Ascending aorta (tissue), 2 donors: ENCODE measurements at places on chromosomes 12 and 14. TPM values are rescaled to one million over a fixed set of nuclear protein-coding genes. Genes with fewer than 3 reads are reported as not detected.
A peak's percentile ranks its signal among the peaks of the same experiment; 100 is the strongest.

The LYZ gene
- total RNA-seq: 4.5 TPM

The WDR89 gene
- total RNA-seq: not detected

The POTEM gene
- total RNA-seq: not detected

The SOAT2 gene
- total RNA-seq: not detected

The COX14 gene
- 19.8 TPM for total RNA-seq

The KRT83 gene
- not detected for total RNA-seq

The DRAM1 gene
- 8.8 TPM for total RNA-seq

- DNase-seq: no peak
- no peak overlapping the region for H3K27ac ChIP-seq
- no peaks in the 10 kb centered on the region for H3K4me1 ChIP-seq
- H3K4me3 ChIP-seq: no peak overlapping the region
- H3K36me3 ChIP-seq: no peaks in the 10 kb centered on the region
- no peaks in the 10 kb centered on the region for H3K27me3 ChIP-seq
Measured at GRCh38 chr14:67420102-67420739, 8.3 kb upstream of the PLEK2 start.

DNA sequence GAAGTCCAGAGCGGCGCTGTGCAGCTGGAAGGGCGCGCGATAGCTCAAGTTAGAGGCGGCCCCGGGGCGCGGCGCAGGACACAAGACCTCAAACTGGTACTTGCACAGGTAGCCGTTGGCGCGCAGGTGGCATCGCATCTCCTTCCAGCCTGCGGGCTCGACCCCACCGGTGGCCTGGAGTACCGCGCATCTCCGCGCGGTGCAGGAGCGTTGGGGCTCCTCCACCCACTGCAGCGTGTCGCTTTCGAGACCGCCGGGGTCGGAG lies 553 bp downstream of the CLEC14A start:
- H3K27ac ChIP-seq: no peak overlapping the region
- DNase-seq: no peak
- H3K36me3 ChIP-seq: no peaks in the 10 kb centered on the region
- peak overlapping the region; percentile 39 for H3K4me3 ChIP-seq
- no peaks in the 10 kb centered on the region for H3K27me3 ChIP-seq

GRCh38 chr14:37054144-37054543 lies 118.3 kb downstream of the SLC25A21 start:
- no peaks in the 10 kb centered on the region for H3K27me3 ChIP-seq
- no peak overlapping the region for H3K4me3 ChIP-seq
- no peaks in the 10 kb centered on the region for H3K4me1 ChIP-seq
- no peak overlapping the region for H3K27ac ChIP-seq

DNA sequence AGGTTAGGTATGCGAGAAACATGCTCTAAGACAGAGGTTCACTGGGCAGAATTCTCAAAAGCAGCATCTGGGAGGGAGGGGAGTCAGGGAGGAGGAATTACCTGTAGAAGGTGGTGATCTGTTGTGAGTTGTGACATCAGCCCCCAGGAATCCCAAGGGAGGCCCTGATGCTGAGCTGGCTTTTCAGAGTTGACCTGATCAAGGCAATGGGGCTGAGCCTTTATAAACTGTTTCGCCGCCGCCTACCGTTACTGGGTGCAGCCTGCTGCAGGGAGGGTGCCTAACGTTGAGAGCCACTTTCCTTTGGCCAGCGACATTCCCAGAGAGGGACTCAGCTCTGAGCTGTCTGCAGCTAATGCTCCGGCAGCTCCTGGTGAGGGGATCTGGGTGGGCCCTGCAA lies 257.9 kb upstream of the TMEM132C start:
- no peaks in the 10 kb centered on the region for H3K36me3 ChIP-seq
- DNase-seq: no peak
- no peak overlapping the region for H3K4me3 ChIP-seq
- H3K27me3 ChIP-seq: no peaks in the 10 kb centered on the region
- no peaks in the 10 kb centered on the region for H3K4me1 ChIP-seq
- no peak overlapping the region for H3K27ac ChIP-seq

DNA sequence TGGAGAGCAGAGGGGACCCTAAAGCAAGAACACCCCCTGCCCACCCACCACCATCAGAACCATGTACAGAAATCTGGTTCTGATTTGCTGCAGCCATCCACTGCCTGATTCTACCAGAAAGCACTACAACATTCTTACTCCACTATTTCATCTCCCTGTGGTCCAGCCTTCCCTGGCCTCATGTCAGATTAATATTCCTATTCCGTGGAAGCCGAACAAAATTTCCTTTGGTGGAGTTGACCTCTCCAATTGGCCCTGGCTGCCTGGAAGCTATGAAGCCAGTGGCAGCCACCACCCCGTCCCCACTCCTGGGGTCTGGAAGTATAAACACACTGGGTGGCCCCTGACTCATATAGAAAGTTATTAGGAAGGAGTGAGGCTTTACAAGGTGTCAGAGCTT lies 60.2 kb downstream of the ANO2 start:
- no peaks in the 10 kb centered on the region for H3K4me1 ChIP-seq
- no peaks in the 10 kb centered on the region for H3K27me3 ChIP-seq
- H3K36me3 ChIP-seq: no peaks in the 10 kb centered on the region
- DNase-seq: no peak
- no peak overlapping the region for H3K4me3 ChIP-seq
- no peak overlapping the region for H3K27ac ChIP-seq

DNA sequence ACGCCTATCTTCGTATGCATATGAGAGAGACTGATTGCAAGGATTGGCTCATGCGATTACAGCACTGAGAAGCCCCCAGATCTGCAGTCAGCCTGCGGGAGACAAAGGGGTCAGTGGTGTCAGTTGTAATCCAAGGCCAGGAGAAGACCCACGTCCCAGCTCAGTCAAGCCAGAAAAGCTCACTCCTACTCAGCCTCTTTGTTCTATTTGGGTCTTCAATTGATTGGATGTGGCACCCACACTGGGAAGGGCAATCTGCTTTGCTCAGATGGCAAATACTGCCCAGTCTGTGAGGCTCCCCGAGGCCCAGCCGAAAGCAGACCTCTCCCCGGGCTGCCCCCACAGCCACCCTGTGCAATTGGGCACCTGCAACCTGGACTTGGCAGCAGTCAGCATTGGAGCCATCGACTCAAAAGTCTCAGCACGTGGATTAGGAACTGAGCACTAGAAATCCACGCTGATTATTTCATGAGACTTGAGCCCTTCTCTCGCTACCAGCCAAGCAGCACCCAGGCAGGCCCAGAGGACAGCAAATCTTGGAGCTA lies 39.6 kb upstream of the TMEM179 start:
- no peak for DNase-seq
- H3K27me3 ChIP-seq: no peaks in the 10 kb centered on the region
- H3K36me3 ChIP-seq: no peaks in the 10 kb centered on the region
- no peak overlapping the region for H3K27ac ChIP-seq
- H3K4me3 ChIP-seq: no peak overlapping the region
- H3K4me1 ChIP-seq: no peaks in the 10 kb centered on the region

GRCh38 chr12:106245767-106246166 lies 2.1 kb downstream of the CKAP4 start:
- peaks cover 24% of the 10 kb centered on the region for H3K4me1 ChIP-seq
- H3K36me3 ChIP-seq: no peaks in the 10 kb centered on the region
- DNase-seq: no peak

- no peak for DNase-seq
- H3K4me1 ChIP-seq: no peaks in the 10 kb centered on the region
- peaks cover 9% of the 10 kb centered on the region for H3K36me3 ChIP-seq
- no peaks in the 10 kb centered on the region for H3K27me3 ChIP-seq
- H3K27ac ChIP-seq: no peak overlapping the region
Measured at GRCh38 chr12:120483621-120484020, 12.3 kb upstream of the DYNLL1 start.

- DNase-seq: no peak
- no peaks in the 10 kb centered on the region for H3K36me3 ChIP-seq
- H3K27ac ChIP-seq: peak overlapping the region; percentile 64
- peak overlapping the region; percentile 1 for H3K4me3 ChIP-seq
Measured at GRCh38 chr12:80241576-80242273, 142.4 kb downstream of the OTOGL start.

DNA sequence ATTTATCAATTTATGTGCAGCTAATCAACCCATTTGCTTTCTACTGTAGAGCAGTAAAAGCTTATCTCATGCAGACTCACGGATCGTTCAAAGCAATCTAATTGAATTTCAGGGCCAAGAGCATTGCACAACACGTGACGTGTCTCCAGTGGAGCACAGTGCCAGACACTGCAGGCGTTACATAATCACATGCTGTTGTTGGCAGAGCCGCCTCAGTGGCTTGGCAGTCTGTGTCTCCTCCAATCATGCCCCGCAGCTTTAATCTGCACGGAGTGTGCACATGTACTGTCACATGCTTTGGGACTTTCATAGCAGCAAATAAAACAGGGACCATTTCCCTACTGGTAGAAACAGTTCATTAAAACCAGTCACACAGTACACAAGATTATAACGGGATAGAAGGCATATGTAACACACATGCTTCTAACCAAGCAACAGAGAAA lies 309.3 kb downstream of the ITPR2 start:
- peak overlapping the region; percentile 5 for H3K27ac ChIP-seq
- H3K4me1 ChIP-seq: peaks cover 3% of the 10 kb centered on the region
- H3K4me3 ChIP-seq: no peak overlapping the region
- no peaks in the 10 kb centered on the region for H3K36me3 ChIP-seq

GRCh38 chr12:119644930-119645329 lies 23.0 kb upstream of the PRKAB1 start:
- DNase-seq: no peak
- H3K36me3 ChIP-seq: no peaks in the 10 kb centered on the region
- no peaks in the 10 kb centered on the region for H3K4me1 ChIP-seq
- H3K27ac ChIP-seq: no peak overlapping the region
- H3K4me3 ChIP-seq: no peak overlapping the region
- no peaks in the 10 kb centered on the region for H3K27me3 ChIP-seq

DNA sequence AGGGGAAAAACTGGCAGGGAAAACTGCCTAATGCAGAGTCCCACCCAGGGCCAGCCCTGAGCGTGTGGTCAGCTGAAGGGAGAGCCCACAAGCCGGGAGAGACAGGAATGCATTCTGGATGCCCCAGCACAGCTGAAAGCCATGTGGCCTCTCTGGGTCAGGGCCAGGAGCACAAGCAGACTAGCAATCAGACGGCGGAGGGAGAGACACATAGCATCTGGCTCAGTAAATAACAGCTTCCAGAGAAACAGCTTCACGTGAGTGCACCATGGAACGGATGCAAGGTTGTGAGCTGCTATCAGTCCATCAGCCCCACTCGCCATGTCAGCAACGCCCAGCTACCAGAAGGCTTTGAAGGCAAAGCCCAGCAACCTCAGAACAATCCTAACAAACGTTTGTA lies 28.2 kb upstream of the TMEM106C start:
- no peak overlapping the region for H3K4me3 ChIP-seq
- no peaks in the 10 kb centered on the region for H3K36me3 ChIP-seq
- H3K4me1 ChIP-seq: no peaks in the 10 kb centered on the region
- H3K27me3 ChIP-seq: no peaks in the 10 kb centered on the region
- H3K27ac ChIP-seq: no peak overlapping the region

- peaks cover 4% of the 10 kb centered on the region for H3K4me1 ChIP-seq
- DNase-seq: peak; percentile 89
- no peaks in the 10 kb centered on the region for H3K27me3 ChIP-seq
Measured at GRCh38 chr12:11719678-11720099, 70.2 kb downstream of the ETV6 start.

GRCh38 chr14:65860956-65861611 lies 448.6 kb downstream of the FUT8 start:
- H3K36me3 ChIP-seq: no peaks in the 10 kb centered on the region
- no peaks in the 10 kb centered on the region for H3K27me3 ChIP-seq
- H3K27ac ChIP-seq: no peak overlapping the region
- no peaks in the 10 kb centered on the region for H3K4me1 ChIP-seq
- no peak overlapping the region for H3K4me3 ChIP-seq

GRCh38 chr12:78540606-78541336 lies 323.8 kb upstream of the SYT1 start:
- H3K4me3 ChIP-seq: no peak overlapping the region
- H3K4me1 ChIP-seq: no peaks in the 10 kb centered on the region
- no peaks in the 10 kb centered on the region for H3K27me3 ChIP-seq
- no peak overlapping the region for H3K27ac ChIP-seq

DNA sequence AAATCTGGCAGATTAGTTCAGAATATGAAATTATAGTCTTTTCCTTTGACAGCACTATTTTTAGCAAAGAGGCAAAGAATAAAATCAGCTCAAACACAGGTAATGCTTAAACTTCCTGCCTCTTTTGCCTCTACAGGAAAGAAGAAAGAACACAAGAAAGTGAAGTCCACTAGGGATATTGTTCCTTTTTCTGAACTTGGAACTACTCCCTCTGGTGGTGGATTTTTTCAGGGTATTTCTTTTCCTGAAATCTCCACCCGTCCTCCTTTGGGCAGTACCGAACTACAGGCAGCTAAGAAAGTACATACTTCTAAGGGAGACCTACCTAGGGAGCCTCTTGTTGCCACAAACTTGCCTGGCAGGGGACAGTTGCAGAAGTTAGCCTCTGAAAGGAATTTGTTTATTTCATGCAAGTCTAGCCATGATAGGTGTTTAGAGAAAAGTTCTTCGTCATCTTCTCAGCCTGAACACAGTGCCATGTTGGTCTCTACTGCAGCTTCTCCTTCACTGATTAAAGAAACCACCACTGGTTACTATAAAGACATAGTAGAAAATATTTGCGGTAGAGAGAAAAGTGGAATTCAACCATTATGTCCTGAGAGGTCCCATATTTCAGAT lies 17.4 kb downstream of the TMPO start:
- no peak for DNase-seq
- H3K27me3 ChIP-seq: no peaks in the 10 kb centered on the region
- no peak overlapping the region for H3K27ac ChIP-seq
- H3K4me1 ChIP-seq: no peaks in the 10 kb centered on the region
- H3K36me3 ChIP-seq: peaks cover 43% of the 10 kb centered on the region

GRCh38 chr12:104457746-104458693 lies 1.3 kb downstream of the CHST11 start:
- no peaks in the 10 kb centered on the region for H3K36me3 ChIP-seq
- peak overlapping the region; percentile 96 for H3K27ac ChIP-seq
- peak; percentile 70 for DNase-seq
- H3K4me3 ChIP-seq: peak overlapping the region; percentile 66
